ENCODE measurements at places on chromosomes 7 and 10.
A peak's percentile ranks its signal among the peaks of the same experiment; 100 is the strongest.

DNA sequence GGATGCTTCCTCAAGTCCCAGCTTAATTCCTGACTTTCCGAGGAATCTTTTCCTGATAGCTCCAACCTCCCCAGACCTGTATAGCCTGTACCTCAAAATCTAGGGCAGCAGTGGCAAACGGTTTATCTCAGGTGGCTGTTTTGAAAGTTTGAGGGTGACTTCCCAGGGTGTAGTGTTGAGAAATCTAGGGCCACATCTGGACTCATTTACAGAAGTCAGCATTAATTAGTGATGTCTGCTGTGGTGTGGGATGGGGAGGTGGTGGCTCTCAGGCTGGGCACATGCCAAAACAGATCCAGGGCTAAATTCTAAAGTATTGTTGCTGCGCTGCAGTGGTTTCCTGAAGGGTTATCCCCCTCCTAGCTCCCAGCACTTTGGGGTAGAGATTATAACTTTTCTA lies 38.0 kb downstream of the UNC5B start:
- DNase-seq: no peak

GRCh38 chr10:92692080-92692671 lies 2.4 kb downstream of the HHEX start:
- DNase-seq: no peak

DNA sequence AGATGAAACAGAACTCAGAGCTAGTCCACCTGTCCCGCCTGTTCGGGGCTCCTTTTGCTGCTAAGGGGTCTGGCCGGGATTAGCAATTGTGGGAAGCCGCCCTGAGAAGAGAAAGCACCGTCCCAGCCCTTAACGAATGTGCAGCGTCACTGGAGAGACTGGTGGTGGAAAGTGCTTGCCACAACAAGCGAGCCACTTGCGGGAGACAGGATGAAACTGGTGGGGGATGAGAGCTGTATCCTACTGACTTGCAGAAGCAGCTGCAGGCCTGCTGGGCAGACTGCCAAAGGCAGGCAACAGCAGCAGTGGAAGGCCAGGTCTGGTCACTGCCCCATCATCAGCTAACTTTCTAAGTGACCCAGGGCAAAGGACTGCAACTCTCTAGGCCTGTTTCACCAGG lies 95.4 kb downstream of the FAM53B start:
- peak; percentile 70 for DNase-seq

DNA sequence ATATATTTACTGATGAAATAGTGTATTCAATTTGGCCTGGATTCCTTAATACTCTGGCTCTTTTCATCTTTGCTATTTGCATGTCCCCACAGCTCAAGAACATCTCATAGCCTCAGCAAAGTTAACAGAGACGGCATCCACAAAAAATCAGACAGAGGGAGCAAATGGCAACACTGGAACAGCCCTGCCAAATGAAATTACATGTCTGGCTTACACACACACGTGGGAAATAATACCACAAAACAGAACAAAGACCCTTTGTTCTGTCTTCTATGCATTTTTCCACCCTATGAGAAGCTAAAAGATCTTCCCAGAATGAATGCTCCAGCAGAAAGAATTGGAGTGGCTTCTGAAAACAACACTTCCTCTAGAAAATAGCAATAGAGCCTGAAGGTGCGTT lies 139.5 kb downstream of the ALOX5 start:
- no peak for DNase-seq

GRCh38 chr10:95214793-95215192 lies 20.8 kb downstream of the ACSM6 start:
- no peak for DNase-seq

GRCh38 chr7:150339409-150339809 lies 2.0 kb downstream of the RARRES2 start:
- no peak for DNase-seq

- no peak for DNase-seq
Measured at GRCh38 chr7:30514177-30514576, 9.5 kb upstream of the GGCT start.

DNA sequence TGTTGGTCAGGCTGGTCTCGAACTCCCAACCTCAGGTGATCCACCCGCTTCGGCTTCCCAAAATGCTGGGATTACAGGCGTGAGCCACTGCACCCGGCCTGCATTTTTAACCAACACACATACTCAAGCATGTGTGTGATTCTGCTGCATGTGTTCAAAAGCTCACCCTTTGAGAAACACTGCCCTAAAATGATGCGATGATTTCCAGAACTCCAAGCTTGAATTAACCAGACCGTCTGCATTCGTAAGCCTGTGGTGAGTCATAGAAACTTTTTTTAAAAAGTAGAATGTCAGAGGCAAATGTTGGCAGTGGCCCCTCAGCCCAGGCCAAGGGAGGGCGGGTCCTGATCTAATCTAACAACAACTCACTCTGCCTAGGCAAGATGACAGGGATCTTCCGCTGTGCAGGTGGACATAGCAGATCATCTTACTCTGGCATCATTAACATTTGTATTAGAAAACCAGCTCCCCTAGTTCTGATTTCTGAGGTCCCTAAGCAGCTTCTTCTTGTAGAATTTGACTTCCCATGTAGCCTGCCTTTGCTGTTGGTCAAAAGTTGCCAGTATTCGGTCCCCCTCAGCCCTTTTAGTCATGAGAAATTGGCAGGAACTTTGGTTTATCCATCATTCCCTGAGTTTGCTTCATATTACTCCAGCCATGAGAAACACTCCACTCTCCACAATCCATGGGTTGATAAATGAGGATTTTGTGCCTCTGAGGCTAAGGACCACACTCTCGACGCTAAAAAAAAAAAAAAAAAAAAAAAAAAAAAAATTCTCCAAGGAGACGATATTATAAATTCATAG lies 190.4 kb downstream of the SKIDA1 start:
- no peak for DNase-seq

GRCh38 chr10:78856421-78856820 lies 212.3 kb upstream of the ZMIZ1 start:
- DNase-seq: peak; percentile 77

DNA sequence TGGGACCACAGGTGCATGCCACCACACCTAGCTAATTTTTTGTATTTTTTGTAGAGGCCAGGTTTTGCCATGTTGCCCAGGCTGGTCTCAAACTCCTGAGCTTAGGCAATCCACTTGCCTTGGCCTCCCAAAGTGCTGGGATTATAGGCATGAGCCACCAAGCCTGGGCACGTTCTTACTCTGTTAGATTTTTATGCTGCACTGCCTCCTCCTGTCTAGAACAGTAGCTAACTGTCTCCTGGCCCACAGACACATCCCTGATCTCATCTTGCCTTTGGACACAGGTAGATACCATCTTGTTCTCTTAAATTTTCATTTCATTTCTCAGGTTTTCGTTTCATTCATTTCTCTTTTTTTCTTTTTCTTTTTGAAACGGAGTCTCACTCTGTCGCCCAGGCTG lies 41.1 kb downstream of the BLVRA start:
- DNase-seq: no peak

GRCh38 chr10:113493195-113493594 lies 59.7 kb upstream of the HABP2 start:
- DNase-seq: no peak

GRCh38 chr10:61643316-61643751 lies 19.4 kb upstream of the CABCOCO1 start:
- DNase-seq: no peak

GRCh38 chr7:44547536-44548231 lies 6.6 kb upstream of the NPC1L1 start:
- DNase-seq: no peak
